Activated CD8-positive, alpha-beta memory T cell treated with anti-CD3 and anti-CD28 coated beads for 1 hour (primary cell): ENCODE measurements at places on chromosomes 12 and 14.

GRCh38 chr14:96255501-96256366, at the start of gene BDKRB1:
TSS of gene BDKRB1 (plus strand) at chr14:96256210. CDS start at chr14:96263683, 7,473 bp downstream.
- no peak for DNase-seq

DNA sequence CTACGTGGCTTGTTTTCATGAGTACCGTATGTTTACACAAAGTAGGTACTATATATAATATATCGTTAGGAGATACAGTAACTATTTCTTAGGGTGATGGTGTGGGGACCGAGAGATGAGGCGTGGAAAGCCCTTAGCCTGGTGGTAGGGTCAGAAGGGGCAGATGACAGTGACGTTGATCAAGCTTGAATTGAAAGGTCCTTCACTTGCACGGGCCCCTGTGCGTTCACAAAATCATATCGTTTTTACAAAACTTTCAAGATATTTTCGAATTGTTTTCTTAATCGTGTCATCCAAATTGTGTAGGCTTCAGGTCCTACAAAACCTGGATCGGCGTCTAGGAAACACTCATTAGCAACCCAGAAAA, 881 bp upstream of the SOS2 start:
- DNase-seq = no peak

GRCh38 chr12:40921563-40922163, 229.4 kb downstream of the CNTN1 start:
- DNase-seq = no peak

DNA sequence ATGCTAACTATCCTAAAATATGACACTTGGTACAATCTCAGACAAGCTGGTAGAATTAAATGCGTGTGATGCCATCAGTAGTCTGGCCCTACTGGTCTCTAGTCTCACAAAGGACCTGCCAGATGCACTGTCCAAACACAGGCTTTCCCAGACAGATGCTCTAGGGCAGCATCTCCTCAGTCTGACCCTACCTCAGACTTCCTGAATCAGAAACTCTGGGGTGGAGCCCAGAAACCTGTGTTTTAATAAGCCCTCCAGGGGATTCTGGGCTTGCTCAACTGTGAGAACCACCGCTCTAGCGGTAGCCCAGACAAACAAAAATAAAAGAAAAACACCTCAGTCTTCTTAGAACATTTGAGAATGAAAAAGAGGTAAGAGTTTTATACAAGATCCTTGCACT, 48.0 kb downstream of the BDKRB1 start:
- no peak for DNase-seq

- no peak for DNase-seq
Measured at GRCh38 chr12:27199638-27200300, 44.3 kb upstream of the STK38L start.
